ENCODE measurements at places on chromosomes 6 and 20.

DNA sequence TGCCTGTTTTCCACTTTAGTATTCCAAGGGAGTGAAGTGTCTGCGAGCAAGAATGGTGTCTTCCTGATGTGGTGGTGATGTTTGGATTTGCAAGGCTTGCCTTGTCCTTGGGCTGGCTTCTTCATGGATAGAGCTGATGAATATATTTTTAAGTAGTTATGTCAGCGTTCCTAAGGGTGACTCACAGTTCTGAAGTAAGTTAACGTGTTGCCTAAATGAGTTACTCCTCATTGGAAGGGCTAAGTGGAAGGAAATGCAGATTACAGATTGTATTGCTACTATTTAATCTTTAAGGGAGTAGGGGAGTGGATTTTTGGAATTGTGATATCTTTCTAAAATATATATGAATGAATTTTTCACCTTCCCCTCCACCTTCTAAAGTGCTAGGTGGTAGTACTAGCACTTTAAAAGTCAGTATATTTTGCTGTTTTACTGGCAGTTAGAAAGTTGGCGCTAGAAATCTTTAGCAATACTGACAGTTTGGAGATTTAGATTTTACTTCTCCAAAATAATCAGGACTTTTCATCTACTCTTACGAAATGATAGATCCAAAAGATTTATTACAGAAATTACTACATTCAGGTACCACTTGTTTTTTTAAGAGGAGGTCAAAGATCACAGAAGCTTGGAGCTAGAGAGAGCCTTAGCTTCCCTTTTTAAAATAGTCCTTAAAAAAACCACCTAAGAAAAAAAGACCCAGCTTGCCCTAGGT is 197.4 kb downstream of the JARID2 start:
- peak; percentile 85 for DNase-seq

DNA sequence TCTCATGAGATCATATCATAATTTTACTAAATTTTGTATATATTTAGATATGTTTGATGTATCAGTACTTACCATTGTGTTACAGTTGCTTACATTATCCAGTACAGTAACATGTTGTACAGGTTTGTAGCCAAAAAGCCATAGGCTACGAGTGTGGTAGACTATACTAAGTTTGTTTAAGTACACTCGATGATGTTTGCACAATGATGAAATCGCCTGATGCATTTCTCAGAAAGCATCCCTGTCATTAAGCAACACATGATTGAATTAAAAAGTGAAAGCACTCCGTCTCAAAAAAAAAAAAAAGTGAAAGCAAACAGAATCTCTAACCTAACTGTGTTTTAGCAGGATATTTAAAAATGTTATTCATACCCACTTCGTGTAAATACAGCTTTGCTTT is 104.9 kb upstream of the TFAP2D start:
- no peak for DNase-seq

DNA sequence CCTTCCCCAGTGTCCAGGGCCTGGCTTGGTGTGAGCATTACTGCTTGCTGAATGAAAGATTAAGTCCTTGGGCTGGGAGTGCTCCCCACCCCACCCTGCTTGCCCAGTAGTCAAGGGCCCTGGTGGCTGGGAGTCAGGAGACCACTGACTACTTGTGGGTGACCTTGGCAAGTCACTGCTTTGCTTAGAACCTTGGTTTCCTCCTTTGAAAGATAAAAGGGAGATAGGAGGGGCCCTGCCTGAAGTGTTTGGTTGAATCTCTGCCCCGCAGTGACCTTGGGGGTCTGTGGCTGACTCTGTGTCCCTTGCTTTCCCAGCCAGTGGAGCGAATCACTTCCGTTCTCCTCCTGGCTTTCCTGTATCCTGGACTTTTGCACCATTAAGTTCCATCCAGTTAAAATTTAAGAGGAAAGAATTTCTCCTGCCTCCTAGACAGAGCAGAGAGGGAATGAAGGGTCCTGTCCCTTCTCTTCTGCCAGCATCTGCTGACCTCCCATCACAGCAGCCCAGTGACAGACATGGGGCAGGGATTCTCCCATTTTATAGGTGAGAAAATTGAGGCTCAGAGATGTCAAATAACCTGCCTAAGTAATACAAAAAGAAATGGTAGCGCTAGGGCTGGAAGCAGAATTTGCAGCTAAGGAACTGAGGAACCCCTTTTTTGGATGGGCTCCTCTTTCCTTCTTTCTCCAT is 3.5 kb upstream of the EPB41L1 start:
- DNase-seq = no peak

DNA sequence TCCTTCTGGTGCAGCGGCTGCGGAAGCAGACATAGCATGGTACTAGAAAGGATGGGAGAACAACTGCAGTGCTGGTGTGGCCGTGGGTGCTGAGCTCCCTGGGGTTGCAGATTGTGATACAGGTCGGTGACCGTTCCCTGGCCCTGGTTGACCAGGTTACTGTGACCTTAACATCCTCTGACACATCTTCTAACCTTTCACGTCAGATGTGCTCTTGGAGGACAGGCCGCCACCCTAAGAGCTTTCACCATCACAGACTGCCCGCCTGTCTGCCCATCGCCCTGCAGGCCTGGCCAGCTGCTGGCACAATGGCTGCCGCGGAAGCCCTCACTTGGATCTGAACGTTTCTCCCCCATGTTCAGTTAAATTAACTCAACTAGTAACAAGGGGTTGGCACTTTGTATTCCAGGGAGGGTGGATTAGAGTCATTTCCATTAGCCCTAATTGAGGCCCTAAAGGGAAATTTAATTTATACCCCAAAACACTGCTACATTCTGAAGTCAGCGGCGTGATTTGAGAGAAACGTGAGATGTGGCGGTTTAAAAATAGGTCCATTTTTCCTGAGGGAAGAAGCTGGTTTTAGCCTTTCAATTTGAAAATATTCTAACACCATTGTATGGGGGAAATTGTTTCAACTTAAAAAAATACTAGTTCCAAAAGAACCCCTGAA is 443.9 kb upstream of the CDH4 start:
- DNase-seq = no peak

- no peak for DNase-seq
These were observed 88.4 kb upstream of the B3GAT2 start for GRCh38 chr6:71045296-71045695.

- DNase-seq = no peak
These were observed 184.0 kb downstream of the CDC5L start for GRCh38 chr6:44571510-44571909.

DNA sequence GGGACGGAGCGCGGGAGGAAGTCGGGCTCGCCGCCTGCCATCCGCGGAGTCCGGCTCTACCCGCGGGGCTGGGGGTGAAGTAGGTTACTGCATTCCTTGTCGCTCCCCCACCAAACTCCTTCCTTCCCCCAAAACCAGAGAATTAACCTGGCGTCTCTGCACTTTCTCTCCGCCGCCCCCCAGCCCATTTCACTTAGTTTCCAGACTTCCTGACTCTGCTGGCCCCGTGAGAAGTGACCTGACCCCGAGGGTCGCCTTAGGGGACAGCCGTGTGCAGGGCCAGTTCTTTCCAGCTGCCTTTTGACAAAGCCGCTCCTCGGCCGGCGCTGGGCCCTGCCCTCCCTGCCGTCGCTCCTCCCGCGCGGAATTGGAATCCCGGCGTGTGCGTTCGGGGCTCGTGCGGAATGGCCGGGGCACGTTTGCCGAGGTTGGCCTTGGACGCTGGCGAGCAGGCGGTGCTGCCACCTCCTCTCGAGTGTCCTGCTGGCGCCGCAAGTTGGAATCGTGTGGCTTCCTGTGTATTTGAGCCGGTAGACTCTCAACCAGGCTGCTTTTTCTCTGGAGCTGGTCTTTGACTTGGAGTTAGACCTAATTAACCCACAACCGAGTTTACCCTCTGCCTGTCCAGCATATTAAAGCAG is 650 bp downstream of the DCBLD1 start:
- peak; percentile 69 for DNase-seq

GRCh38 chr6:150448221-150448620 is 79.4 kb downstream of the IYD start:
- no peak for DNase-seq

DNA sequence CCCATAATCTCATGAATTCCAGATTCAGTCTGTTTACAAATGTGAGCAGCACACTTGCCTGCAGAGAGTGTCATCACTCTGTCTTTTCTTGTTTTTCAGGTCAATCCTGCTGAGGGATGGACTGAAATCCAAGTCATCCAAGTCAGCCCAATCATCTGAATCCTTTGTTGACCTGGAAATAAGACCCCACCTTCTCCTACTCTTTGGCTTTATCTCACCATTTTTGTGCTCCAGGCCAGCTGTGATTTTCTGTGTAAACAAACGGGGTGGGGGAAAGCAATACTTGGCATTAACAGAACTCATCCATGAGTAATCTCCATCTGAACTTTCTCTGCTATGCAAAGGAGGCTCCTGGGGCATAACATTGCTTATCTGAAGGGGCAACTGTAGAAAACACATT is 16.9 kb upstream of the GSTA4 start:
- no peak for DNase-seq

Data from RPMI7951 (cell line).